ENCODE measurements at places on chromosomes 6 and 20. TPM values are rescaled to one million over a fixed set of nuclear protein-coding genes. Genes with fewer than 3 reads are reported as not detected.

VSX1 gene
- total RNA-seq: not detected

SRSF12 gene
- 12.1 TPM for total RNA-seq

RUNX2 gene
- not detected for total RNA-seq

OR2J3 gene
- not detected for total RNA-seq

MDFI gene
- 7.9 TPM for total RNA-seq

SPATA2 gene
- 9.7 TPM for total RNA-seq

TBXT gene
- not detected for total RNA-seq

SNAP91 gene
- total RNA-seq: 52.4 TPM

SPTLC3 gene
- total RNA-seq: not detected

RSPH4A gene
- total RNA-seq: 0.98 TPM

HLA-DRB5 gene
- not detected for total RNA-seq

MCHR2 gene
- not detected for total RNA-seq

TRERF1 gene
- 12.8 TPM for total RNA-seq

FOXA2 gene
- not detected for total RNA-seq

NKAIN2 gene
- total RNA-seq: 0.56 TPM

DEFB132 gene
- not detected for total RNA-seq

ZC2HC1B gene
- total RNA-seq: not detected

RIMS1 gene
- 12.3 TPM for total RNA-seq

GSTA4 gene
- 81.1 TPM for total RNA-seq

SOBP gene
- 16.1 TPM for total RNA-seq

MRS2 gene
- total RNA-seq: 25.2 TPM

TDP2 gene
- 56.9 TPM for total RNA-seq

HSPA12B gene
- total RNA-seq: 0.44 TPM

MLIP gene
- total RNA-seq: 0.44 TPM

TSBP1 gene
- not detected for total RNA-seq

BPIFB4 gene
- total RNA-seq: not detected

CLVS2 gene
- 18.6 TPM for total RNA-seq

RNF182 gene
- 1.8 TPM for total RNA-seq

COX4I2 gene
- not detected for total RNA-seq

HRH3 gene
- 13.7 TPM for total RNA-seq

GJA10 gene
- not detected for total RNA-seq

ARMH2 gene
- total RNA-seq: 0.54 TPM

SYNGAP1 gene
- 75.1 TPM for total RNA-seq

FAM217A gene
- total RNA-seq: not detected

TJAP1 gene
- total RNA-seq: 30.9 TPM

ATP9A gene
- 66.1 TPM for total RNA-seq

C6orf163 gene
- 8.2 TPM for total RNA-seq
